GM23338 (cell line): ENCODE measurements at places on chromosomes 11 and 22. TPM values are rescaled to one million over a fixed set of nuclear protein-coding genes. Genes with fewer than 3 reads are reported as not detected.

The OR51B5 gene
- not detected in 2 replicates for polyA plus RNA-seq

The MN1 gene
- 1.0 and 1.5 TPM in 2 replicates for polyA plus RNA-seq

The KCNJ1 gene
- polyA plus RNA-seq = 0.16 and 0.42 TPM in 2 replicates

The APLP2 gene
- 312 and 362 TPM in 2 replicates for polyA plus RNA-seq

The OR8D4 gene
- not detected in 2 replicates for polyA plus RNA-seq

The MYEOV gene
- 0.19 TPM in 1 of 2 replicates, not detected in the other for polyA plus RNA-seq

The RIBC2 gene
- 1.8 and 2.8 TPM in 2 replicates for polyA plus RNA-seq

The SLCO2B1 gene
- polyA plus RNA-seq = 0.03 TPM in 1 of 2 replicates, not detected in the other

The SESN3 gene
- 5.3 and 5.5 TPM in 2 replicates for polyA plus RNA-seq

The SF1 gene
- polyA plus RNA-seq = 76.9 and 82.9 TPM in 2 replicates

The ELF5 gene
- polyA plus RNA-seq = not detected in 2 replicates

The GSTT2B gene
- polyA plus RNA-seq = 16.4 and 17.2 TPM in 2 replicates

The VSIG2 gene
- 0.19 TPM in 1 of 2 replicates, not detected in the other for polyA plus RNA-seq

The ENTHD1 gene
- polyA plus RNA-seq = not detected in 2 replicates

The NPAS4 gene
- polyA plus RNA-seq = 0.66 and 0.71 TPM in 2 replicates

The OR51B4 gene
- not detected in 2 replicates for polyA plus RNA-seq

The MRGPRX3 gene
- not detected in 2 replicates for polyA plus RNA-seq

The POU2F3 gene
- polyA plus RNA-seq = 0.79 and 1.4 TPM in 2 replicates

The ZBED4 gene
- 8.5 and 9.0 TPM in 2 replicates for polyA plus RNA-seq

The OR6X1 gene
- polyA plus RNA-seq = not detected in 2 replicates

The P2RY2 gene
- 0.40 and 0.63 TPM in 2 replicates for polyA plus RNA-seq

The OR51S1 gene
- not detected in 2 replicates for polyA plus RNA-seq

The MS4A15 gene
- 0.14 and 0.44 TPM in 2 replicates for polyA plus RNA-seq

The OSBPL5 gene
- polyA plus RNA-seq = 2.7 and 3.4 TPM in 2 replicates

The EHD1 gene
- polyA plus RNA-seq = 16.7 and 16.9 TPM in 2 replicates

The ZBTB16 gene
- polyA plus RNA-seq = 0.29 and 0.78 TPM in 2 replicates

The TSPAN18 gene
- 5.8 and 6.0 TPM in 2 replicates for polyA plus RNA-seq

The MRGPRF gene
- polyA plus RNA-seq = 2.7 and 3.3 TPM in 2 replicates

The PIWIL4 gene
- 0.23 and 0.33 TPM in 2 replicates for polyA plus RNA-seq

The FAT3 gene
- 7.2 and 9.0 TPM in 2 replicates for polyA plus RNA-seq

The MYRF gene
- polyA plus RNA-seq = 1.9 and 2.2 TPM in 2 replicates

The HEPHL1 gene
- polyA plus RNA-seq = 0.17 and 0.21 TPM in 2 replicates

The OR52N4 gene
- polyA plus RNA-seq = not detected in 2 replicates

The NDUFC2 gene
- 711 and 755 TPM in 2 replicates for polyA plus RNA-seq

The SCGB2A2 gene
- not detected in 2 replicates for polyA plus RNA-seq

The SHANK3 gene
- polyA plus RNA-seq = 0.52 and 0.56 TPM in 2 replicates

The KDM2A gene
- polyA plus RNA-seq = 24.2 and 25.0 TPM in 2 replicates

The CLCF1 gene
- polyA plus RNA-seq = 0.17 and 0.32 TPM in 2 replicates

The RIN1 gene
- polyA plus RNA-seq = 1.9 and 2.5 TPM in 2 replicates
